Right renal pelvis (tissue), 4 donors: ENCODE measurements at places on chromosomes 16 and 17.

DNA sequence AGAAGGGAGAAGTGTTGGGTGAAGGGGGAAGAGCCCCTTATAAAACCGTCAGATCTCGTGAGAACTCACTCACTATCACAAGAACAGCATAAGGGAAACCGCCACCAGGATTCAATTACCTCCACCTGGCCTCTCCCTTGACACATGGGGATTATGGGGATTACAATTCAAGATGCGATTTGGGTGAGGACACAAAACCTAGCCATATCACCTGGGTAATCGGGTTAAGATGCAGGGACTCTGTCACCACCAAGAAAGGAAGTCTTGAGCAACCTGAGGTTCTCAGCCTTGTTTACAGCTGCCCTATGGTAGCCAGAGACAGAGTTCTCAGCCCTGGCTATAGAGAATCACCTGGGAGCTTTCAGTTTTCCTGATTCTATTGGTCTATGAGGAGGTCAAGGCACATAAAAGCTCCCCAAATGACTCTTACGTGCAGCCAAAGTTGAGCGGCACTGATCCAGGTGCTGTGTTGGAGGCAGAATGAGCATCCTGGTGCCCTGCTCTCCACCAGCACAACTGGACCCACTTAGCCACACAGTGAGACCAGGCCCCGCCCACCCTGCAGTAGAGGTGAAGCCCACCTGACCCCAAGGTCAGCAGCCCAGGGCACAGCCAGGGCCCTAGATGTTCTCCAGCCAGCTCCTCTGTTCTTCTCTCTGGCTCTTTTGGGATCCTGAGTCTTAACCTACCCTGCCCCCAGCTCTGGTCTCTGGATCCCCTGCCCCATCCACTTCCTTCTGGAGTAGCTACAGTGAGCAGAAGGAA, 138.5 kb upstream of the CDH5 start:
- DNase-seq: no peak

DNA sequence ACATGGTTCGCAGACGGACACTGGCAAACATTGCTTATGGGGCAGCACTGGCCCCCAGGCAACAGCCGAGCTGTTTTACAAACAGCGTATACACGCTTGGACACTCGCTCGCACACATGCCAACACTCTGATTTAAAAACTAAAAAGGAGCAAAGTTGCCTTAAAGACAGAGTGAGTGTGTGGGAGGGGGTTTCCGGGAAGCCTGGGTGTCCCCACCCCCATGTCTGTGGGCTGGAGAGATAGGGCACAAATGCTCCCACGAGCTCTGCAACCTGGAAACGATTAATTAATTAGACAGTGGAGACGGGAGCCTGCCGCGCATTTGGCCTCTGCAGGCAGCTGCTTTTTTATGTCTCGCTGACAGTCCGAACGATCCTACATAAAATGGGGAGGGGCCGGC, 107.9 kb upstream of the ZNF469 start:
- no peak for DNase-seq

DNA sequence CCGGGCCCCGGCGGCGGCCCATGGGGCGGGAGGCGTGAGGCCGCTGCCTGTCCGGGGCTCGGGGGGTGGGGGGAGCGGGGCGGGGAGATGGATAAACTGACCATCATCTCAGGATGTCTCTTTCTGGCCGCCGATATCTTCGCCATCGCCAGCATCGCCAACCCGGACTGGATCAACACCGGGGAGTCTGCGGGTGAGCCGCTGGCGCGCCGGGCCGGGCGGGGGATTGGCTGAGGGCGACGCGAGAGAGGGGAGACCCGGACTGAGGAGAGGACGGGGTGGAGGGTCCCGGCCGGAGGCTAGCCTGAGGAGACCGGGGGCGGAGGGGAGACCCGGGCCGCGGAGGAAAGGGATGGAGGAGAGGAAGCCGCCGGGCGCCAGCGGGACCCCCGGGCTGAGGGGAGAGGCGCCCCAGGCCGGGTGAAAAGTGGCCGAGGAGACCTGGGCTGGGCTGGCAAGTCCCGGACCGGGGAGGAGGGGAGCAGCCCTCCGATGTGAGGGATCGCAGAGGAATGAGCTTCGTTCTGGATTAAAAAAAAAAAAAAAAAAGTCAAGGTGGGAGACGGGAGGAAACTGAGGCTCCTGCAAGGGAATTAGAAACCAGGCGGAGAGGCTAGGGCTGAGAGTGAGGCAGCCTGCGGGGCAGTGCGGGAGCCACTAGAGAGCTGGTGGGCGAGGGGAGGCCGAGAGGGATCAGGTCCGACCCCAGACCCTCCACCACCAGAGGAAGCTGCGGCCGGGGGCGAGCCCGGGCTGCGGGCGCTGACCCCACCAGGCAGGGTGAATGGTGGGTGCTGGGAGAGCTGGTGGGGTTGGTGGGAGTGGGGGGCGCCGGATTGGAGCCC, 526 bp downstream of the MOSMO start:
- DNase-seq: no peak

GRCh38 chr16:2096853-2097595, 38.7 kb downstream of the PKD1 start:
- no peak for DNase-seq

- no peak for DNase-seq
Observed at GRCh38 chr17:60230358-60230757, 80.6 kb downstream of the CA4 start.

DNA sequence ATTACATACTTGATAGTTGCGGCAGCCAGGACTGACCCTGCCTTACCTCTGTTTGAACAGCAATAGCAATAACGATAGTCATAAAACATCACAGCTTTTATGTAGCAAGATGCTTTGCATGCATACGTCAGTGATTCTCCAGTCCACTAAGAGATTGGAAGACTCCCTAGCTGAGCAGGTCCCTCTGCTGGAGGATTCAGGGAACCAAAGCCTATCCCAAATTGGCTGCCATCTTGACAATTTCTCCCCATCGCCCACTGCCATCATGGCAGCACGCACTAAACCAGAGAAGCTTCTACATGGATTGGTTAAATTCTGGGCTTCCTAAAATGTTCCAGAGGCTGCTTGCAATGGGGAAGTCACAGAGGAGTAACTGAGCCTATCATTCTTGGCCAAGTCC, 360.6 kb upstream of the XYLT1 start:
- no peak for DNase-seq

- peak; percentile 95 for DNase-seq
Observed at GRCh38 chr17:8186787-8187516, 3.0 kb downstream of the BORCS6 start.

DNA sequence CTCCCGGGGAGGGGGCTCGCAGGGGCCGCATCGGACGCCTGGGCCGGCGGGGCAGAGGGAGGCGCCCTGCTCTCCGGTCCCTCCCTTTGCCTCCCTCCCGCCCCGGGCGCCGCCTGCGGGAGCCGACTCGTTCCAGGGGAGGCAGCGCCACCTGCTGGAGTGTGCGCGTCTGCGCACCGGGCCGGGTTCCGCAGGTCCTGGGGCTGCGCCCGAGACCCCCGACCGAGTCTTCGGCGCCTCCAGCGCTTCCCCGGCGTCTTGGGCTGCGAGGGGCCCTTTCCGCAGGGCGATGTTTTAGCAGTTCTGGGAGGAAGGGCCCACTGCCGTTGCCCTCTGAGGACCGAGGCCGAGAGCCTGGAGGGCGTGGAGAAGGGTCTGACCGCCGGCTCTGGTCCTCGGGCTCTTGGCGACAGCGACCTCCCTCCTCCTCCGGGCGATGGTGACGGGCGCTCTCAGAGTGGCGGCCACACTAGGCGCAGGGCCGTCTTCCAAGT, 106.3 kb downstream of the SEC14L1 start:
- peak; percentile 84 for DNase-seq

DNA sequence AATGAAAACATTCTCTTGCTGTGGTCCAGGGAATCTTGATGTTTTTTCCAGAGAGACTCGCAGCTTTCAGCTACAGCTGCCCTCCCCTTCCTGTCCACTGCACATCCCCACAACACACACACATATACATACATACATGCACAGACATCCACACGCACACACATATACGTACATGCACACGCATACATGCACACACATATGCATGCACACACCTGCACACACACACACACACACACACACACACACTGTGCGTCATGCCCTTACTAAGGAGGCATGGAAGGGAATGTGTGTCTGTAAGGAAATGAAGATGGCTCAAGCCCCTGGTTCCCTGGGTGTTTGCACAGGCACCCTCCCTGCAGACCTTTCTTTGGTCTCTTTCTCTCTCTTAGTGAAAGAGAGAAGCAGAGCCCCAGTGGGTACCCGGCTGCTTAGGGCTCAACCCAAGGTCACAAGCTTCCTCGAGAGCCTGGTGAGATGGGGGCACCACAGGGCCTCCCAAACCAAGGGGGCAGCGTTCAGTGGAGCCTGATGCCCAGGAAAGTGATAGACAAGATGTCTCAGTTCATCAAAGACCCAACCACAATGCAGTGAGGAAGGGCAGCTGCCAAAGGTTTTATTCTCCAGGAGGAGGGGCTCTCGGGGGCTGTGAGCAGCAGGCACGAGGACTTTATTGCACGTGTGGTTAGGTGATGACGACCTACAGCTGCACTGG, 33.3 kb downstream of the TNFRSF13B start:
- DNase-seq: no peak

GRCh38 chr17:42243493-42243982, 32.7 kb downstream of the STAT5B start:
- no peak for DNase-seq
